ENCODE measurements at places on chromosomes 12 and 14.

DNA sequence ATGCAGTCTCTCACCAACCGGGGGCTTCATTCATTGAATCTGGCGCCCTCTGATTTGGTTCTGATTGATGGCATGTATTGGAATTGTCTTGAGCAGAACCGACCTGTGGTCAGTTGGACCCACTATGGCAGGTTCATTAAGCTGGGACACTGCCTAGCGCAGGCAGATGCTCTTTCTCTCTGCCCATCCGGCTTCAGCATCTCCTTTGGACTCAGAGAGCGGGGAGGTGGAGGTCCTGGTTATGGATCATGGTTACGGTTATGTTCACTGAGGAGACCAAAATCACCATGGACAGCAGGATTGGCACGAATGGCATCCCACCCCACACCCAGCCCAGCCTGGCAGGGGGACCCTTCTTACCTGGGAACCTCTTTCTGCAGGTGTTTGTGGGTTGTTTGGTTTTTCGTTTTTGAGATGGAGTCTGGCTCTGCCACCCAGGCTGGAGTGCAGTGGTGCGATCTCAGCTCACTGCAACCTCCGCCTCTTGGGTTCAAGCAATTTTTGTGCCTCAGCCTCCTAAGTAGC lies 16.4 kb upstream of the BCL7A start:
- DNase-seq: no peak

- DNase-seq: no peak
Measured at GRCh38 chr12:127881371-127882140, 385.4 kb upstream of the TMEM132C start.

DNA sequence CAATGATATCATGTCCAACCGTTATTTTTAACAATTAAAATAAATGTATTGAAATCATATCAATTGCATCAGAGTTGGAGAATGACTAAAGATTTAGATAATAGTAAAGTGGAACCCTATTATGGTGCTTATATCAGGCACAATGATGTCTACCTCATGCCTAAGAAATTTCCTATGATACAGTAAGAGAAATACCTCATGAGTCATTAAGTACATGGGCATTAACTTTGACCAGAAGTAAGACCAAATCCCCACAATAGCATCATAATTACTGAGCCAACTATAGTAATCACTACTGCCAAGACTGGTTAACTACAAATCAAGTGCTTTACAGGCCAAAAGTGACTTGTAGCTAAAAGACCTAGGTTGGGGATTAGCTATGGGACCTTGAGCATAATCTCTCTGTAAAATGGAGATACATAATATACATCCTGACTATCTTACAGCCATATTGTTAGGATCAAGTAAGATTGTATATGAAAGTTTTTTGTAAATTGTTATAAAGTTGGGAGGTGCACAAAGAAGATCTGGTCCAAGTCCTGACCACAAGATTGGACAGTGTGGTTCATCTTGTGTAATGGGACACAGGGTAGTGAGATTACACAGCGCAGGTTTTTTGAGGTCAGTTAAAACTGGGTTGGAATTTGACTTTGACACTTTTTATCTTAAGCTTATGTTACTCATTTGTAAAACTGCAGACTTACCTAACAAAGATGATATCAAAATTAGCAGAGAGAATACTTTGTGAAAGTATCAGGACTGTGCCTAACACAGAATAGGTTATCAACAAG lies 60.5 kb downstream of the ERGIC2 start:
- no peak for DNase-seq

GRCh38 chr12:94074980-94075629 lies 73.3 kb upstream of the PLXNC1 start:
- no peak for DNase-seq

GRCh38 chr12:17342381-17342961 lies 736.5 kb upstream of the LMO3 start:
- DNase-seq: no peak

GRCh38 chr12:209246-209645 lies 4.7 kb downstream of the SLC6A12 start:
- DNase-seq: no peak

DNA sequence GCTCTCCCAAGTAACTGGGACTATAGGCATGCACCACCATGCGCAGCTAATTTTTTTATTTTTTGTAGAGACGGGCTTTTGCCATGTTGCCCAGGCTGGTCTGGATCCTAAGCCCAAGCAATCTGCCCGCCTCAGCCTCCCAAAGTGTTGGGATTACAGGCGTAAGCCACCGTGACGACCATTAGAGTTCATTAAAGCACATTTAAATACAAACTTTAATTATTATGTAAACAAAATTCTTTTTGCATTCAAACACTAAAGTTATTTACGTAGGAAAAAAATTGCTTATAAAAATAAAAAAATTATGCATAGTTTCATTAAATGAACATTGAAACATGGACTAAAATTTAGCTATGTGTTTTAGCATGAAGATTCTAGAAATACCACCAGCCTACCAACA lies 7.2 kb downstream of the RPAP3 start:
- no peak for DNase-seq

GRCh38 chr12:130134563-130134915 lies 27.7 kb upstream of the FZD10 start:
- no peak for DNase-seq

DNA sequence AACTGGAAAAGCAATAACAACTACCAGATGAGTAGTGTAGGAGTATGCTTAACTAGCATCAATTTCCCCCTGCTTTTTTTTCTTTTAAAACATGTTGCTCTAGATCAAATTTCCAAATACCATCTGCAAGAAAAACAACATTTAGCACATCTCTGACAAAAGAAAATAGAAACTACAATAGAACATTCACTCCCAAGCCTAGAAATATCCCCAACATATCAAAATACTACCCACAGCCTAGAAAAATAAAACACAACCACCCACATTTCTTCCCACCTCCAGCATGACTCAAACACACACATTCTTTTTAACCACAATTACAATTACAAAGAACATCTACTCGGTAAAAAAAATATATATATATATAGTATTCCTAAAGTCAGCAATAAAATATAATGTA lies 120.0 kb downstream of the PPFIA2 start:
- DNase-seq: no peak

DNA sequence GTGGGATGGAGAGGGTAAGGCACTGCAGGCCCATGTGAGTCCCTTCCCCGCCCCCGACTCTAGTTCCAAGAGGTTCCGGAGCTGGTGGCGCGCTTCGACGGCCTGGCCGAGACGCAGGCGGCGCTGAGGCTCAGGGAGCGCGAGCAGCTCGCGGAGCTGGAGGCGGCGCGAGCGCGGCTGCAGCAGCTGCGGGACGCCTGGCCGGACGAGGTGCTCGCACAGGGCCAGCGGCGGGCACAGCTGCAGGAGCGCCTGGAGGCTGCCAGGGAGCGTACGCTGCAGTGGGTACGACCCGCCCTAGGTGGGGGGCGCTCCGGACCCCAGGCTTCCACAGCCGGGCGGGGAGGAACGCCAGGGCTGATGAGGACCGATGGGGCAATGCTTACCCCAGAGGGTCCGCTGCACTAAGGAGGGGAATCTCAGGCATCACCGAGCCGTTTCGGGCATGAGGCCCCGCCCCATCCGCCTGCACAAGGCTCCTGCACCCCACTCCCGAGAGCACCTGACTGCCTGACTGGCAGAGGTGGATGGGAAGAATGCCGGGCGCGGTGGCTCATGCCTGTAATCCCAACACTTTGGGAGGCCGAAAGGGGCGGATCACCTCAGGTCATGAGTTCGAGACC lies 4.9 kb downstream of the CFAP73 start:
- no peak for DNase-seq

DNA sequence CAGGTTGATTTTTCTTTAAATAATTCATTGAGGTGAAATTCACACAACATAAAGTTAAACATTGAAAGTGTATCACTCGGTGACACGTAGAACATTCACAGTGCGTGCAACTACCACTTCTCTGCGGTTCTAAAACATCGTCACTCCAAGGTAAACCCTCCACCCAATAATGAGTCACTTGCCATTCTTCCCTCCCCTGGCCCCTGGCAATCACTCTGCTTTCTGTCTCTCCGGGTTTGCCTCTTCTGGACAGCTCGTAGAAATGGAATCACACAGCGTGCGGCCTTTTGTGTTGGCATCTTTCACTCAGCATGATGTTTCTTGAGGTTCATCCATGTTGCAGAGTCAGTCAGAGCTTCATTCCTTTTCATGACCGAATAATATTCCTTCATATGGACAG lies 18.9 kb downstream of the FZD10 start:
- no peak for DNase-seq

DNA sequence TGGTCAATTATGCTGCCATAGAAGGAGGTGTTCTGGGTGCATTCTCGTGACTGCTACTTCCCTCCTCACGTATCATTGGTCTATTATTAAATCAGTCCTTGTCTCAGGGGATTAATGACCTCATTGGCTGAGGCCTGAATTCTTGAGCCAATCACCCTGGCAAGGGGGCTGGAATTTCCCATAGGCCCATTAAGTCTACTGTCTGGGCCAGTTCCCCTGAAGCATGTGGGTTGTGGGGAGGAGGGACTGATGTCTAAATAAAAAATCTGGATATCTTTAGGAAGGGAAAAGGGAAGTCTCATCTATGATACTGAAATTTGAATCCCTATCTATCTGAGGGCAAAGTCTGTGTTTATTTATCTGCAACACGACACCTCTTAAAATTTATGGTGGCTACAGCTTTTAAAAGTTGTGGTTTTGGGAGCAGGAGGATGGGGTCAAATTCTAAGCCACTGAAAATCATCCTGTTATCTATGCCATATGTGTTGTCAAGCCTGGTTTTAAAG lies 71.9 kb downstream of the DYRK2 start:
- no peak for DNase-seq

All from stimulated activated CD4-positive, alpha-beta T cell treated with anti-CD3 and anti-CD28 coated beads, TNF-alpha, amount 100 ng/mL, for 1 hour (primary cell).